Keratinocyte (primary cell): ENCODE measurements at places on chromosomes 11 and 22.
A peak's percentile ranks its signal among the peaks of the same experiment; 100 is the strongest.

DNA sequence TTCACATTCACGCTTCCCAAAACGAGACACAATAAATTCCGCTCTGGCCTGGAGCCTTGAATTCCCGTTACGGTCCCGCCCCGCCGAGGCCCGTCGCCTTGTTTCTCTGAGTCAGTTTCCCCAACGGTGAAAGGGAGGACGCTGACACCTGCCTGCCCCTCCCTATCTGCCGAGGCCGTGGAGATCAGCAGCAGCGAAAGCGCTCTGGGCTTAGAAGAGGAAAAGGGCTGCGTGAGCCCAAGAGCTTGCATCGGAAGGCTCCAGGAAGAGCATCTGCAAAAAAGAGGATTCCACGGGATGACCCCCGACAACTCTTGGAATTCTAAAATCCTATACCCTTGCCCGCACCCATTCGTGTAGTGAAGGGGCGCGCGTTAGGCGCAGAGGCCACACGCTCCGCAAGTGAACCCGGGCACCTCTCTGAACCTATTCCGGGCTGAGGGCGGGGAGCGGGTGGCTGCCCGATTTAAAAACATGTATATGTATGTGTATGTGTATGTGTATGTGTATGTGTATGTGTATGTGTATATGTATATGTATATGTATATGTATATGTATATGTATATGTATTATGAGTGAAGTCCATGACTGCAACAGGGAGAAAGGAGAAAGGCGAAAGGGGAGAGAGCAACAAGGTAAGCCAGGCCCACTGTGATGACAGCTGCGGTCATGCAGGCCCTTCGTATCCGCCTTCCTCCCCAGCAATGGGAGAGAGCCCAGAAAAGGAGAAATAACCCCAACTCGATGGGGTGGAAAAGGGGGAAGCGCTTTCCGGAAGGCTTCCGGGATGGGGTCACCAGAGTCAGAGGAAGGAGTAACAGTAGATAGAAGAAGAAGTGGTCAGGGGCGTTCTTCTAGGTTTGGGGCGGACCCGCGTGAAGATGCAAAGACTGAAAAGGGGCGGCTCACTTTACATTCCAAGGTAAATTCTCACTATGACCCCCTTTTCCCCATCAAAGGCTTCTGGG lies 948 bp upstream of the MRTFA start:
- H3K4me3 ChIP-seq: peak overlapping the region; percentile 72
- no peak for DNase-seq
- H3K4me1 ChIP-seq: peaks cover 22% of the 10 kb centered on the region
- no peaks in the 10 kb centered on the region for H3K27me3 ChIP-seq

DNA sequence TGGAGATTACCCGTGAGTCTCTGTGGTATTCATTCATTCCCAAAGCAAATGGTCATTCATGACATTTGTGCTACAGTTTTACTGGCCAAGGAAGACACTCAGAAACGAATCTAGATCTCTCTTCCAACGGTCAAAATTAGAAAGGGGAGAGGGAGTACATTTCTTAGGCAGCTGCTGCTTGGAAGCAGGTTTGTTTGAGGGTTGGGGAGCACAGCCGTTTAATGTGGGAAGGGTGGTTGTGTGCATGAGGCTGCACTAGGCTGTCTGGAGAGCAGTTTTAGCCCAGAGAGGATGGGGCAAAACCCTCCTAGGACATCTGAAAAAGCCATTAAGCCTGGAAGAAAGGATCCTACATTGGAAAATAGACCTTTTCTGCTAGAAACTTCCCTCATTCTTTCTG lies 29.7 kb upstream of the TIMP3 start:
- H3K36me3 ChIP-seq: no peaks in the 10 kb centered on the region
- no peak overlapping the region for H3K4me3 ChIP-seq
- DNase-seq: no peak
- peaks cover 16% of the 10 kb centered on the region for H3K27me3 ChIP-seq

- peak overlapping the region; percentile 7 for H3K27ac ChIP-seq
- no peaks in the 10 kb centered on the region for H3K36me3 ChIP-seq
- H3K4me1 ChIP-seq: peaks cover 58% of the 10 kb centered on the region
- peak; percentile 32 for DNase-seq
- no peaks in the 10 kb centered on the region for H3K27me3 ChIP-seq
Measured at GRCh38 chr11:111631666-111632039, 29.4 kb downstream of the SIK2 start.

GRCh38 chr22:38335077-38335476 lies 17.8 kb upstream of the CSNK1E start:
- peaks cover 10% of the 10 kb centered on the region for H3K4me1 ChIP-seq
- H3K36me3 ChIP-seq: no peaks in the 10 kb centered on the region
- DNase-seq: no peak
